ENCODE measurements at places on chromosomes 1 and 21.

DNA sequence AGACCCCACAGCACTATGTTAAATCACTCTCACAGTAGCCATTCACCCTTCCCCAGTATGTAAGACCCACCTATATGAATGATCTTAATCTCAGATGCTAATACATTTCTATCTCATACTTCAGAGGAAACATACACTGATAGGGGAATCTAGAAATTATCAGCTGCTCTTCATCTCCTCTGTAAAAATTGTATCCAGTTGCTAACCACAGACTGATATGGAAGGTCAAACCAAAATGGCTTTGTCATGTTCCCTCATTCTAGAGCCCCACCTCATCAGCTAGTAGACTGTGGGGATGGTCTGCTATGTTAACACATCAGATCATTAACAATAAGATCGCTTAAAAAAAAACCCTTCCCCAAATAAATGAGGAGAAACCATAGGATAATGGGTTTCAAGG lies 71.7 kb downstream of the UBR4 start:
- no peak for DNase-seq

DNA sequence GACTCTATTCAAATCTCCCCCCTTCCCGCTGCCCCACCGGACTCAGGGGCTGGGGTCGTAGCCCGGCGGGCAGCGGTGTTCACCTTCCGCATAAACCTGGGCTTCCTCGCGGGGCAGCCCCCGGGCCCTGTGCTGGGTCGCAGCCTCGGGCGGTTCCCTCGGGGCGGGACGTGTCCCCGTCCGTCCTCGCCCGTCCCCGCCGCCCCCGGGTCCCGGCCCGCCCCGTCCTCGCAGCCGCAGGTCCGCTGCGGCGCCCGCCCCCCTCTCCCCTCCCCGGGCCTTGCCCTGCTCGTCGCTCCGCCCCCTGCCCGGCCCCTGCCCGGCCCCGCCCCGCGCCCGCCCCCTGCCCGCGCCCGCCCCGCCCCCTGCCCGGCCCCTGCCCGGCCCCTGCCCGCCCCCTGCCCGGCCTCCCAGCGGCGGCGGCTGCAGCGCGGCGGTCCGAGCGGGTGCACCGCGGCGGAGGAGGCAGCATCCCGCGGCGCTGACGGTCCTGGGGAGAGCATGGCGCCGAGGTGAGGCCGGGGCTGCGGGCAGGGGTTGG lies at the start of gene COL18A1:
COL18A1 (plus strand) TSS at position 436 of the 541 bp plus-strand sequence; CDS start at position 502, 66 bp downstream.
- no peak for DNase-seq

DNA sequence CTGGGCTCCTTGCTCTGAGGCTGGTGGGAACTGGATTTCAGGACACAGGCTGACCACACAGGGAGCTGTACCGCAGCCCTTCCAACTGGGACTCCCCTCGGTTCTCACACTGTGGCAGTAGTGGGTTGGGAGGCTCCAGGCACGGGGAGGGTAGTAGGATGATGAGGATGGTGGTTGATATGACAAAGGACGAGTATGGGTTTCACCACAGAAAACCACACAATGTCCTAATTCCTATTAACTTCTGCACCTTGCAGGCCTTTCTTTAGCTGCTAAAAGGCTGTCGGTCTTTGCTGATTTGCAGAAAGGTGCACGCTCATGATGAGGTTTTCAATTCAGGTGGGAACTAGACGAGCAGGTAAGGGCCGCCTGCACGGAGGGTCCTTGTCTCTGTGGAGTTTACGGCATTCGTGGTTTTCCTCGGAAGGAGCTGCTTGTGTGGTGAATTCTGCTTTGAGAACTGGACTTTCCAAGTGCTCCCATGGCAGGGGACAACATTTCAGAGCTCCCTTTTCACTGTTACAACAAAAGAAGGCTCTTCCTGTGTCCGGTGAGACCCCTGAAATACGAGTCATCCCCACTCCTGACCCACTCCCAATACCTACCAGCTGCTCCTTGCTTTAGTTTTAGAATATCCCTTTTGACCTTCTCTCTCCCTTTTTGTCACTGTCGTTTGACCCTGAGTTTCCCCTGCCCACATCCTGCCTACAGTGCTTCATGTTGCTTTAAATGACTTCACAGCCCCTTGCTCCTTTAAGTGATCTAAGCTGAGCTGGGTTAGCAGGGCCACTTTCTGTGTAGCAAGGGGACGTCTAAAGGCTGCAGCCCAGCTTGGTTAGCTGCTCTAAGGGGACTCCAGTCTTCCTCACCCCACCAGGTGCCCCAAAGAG lies 125.1 kb downstream of the MRPS6 start:
- no peak for DNase-seq

GRCh38 chr1:228344631-228345072 lies 62.0 kb downstream of the TRIM11 start:
- DNase-seq, result no peak

DNA sequence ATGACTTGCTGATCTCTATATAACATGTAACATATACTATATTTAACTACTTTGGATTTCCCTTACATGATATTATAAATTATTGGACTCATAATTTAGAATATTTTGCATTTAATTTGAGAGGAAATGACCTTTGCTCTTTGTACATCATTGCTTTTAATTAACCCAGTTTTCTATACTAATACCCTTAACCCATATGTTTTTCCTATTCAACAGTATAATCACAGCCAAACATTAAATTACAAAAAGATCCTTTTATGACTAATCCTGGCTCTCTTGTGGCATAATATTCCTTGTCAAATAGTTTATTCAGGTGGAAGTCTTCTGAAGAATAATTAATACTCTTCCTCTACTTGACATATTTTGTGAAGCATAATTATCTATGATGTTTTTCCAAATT lies 56.0 kb upstream of the GPR52 start:
- no peak for DNase-seq

DNA sequence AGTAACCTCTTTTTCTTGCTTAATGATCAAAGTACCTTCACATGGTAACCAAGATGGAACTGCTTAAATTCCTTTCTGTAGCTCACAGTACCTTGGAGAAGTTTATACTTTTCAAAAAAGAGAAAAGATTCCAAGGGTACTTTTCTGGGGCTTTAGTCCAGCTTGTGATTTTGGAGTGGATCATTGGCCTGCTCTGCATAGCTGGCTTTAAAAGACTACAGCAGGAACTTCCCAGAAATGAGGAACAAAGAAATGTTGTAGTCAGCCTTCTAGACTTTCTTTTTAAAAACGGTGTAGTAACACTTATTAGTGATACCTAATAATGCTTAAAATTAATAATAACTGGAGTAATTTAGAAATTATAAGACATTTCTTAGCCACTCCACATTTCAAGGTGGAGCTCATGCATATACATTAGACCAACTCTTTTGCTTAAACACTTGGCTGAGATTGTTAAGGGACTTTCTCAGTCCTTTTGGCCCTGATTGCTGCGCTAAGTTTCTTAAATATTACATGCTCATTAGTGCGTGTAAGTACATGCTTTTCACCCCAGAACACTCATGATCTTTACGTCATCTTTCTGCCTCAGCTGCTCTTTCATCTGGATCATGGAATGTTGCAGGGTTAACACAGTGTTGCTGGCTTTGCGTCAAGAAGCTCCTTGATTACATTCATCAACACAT lies 57.3 kb downstream of the SDCCAG8 start:
- DNase-seq, result no peak

DNA sequence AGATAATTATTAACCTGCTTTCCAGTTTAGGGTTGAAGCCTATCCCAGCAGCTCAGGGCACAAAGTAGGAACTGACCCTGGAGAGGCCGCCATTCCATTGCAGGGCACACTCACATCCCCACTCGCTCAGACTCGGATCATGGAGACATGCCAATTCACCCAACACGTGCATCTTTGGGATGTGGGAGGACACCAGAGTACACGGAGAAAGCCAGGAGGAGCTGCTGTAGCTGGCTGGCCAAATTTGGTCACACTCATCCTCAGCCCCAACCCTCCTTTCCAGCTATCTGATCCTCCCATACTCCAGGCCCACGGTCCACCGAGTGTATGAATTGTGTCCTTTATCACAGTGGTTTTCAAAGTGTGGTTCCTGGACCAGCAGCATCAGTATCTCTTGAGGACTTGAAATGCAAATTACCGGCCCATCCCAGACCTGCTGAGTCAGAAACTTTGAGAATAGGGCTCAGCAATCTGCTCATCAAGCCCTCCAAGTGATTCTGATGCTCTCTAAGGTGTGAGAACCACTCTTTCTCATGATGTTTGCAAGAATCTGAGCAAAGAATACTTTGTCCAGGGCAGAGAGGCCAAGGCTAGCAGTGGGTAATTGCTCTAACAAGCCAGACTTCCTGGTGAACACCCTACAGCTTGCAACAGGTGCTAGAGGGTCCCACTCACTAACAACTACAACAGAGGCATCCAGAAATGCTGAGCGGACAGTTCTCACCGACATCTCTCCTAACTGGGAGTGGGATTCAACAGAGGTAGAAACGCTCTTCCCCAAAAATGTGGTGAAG lies 26.3 kb downstream of the IER5 start:
- no peak for DNase-seq

DNA sequence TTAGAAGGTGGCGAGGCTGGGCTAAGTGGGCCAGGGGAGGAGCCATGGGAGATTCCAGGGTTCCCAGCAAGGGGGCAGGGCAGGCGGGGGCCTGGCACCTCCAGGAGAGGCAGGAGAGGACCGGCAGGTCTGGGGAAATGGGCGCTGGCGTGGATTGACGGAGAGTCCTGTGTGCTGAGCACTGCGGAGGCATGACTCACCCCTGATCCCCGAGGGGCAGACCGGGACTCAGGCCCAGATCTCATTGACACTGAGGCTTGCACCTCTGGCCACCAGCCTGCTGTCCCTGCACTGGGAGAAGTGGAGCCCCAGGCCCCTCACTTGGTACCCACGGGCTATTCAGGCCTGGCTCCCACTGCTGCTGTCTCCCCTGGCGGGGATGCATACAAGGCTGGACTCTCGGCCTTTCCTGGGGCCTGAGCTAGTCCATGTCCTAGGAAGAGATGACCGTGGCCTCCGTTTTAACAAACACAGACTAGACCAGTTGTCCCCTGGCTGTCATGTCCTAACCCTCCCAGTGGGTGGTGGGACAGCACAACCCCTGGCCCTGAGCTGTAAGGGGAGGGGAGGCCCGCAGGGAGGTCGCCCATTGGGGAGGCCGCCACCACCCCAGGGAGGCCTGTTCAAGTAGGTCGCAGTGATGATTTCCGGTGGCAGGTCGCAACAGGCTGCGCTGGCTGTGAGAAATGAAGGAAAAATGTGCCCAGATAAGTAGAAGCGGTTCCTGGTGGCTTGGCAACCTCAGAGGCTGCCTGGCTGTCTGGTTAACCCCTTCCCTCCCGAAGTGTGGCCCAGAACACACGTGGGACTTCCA lies 39.7 kb downstream of the RIPK4 start:
- DNase-seq, result no peak

GRCh38 chr1:210500831-210501230 lies 172.1 kb downstream of the HHAT start:
- DNase-seq, result no peak

Measured in NCI-H2081 (cell line).